CD4-positive, alpha-beta memory T cell (primary cell): ENCODE measurements at places on chromosomes 12 and 14.
A peak's percentile ranks its signal among the peaks of the same experiment; 100 is the strongest.

- DNase-seq = no peak
Observed at GRCh38 chr14:103819503-103820307, 27.7 kb downstream of the PPP1R13B start.

DNA sequence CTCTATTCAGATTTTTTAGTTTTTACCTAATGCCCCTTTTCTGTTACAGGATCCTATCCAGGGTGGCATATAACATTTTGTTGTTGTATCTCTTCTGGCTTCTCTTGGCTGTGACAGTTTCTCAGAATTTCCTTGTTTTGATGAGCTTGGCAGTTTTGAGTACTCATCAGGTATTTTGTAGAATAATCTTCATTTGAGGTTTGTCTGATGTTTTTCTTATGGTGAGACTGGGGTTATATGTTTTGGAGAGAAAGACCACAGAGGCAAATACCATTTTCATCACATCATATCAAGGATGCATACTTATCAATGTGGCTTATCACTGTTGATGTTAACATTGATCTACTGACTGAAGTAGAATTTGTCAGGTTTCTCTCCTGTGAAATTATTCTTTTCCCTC lies 14.0 kb upstream of the LYZ start:
- DNase-seq = peak; percentile 24

DNA sequence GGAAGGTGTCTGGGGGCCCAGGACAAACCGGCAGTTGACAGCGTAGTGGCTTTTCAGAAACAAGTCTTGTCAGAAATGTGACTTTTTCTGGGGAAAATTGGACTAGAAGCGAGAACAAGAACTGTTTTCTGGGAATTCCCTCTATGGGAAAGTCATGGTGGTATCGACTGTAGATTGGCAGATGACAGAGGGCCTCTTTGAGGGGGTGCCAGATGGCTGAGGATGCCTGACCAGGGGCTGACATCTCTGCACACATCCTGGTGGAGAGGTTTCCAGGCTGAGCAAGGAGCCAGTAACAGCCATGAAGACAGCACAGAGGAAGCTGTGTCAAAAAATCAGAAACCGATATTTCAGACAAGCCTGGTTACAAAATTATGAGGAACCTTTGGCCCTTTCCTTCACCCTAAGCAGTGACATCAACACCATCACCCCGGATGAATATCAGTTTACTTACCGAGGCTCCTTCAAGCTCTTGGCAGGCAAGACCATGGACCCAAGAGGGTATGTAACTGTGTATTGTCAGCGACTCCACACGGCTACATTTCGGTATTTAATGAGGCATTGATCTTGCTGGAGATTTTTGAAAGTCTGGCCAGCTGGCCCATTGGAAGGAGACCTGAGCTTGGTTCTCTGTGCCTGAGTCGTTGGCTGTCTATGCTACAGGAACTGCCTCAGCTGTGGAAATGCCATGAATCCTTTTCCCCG lies 1525.3 kb upstream of the TMEM132C start:
- DNase-seq = no peak

- DNase-seq = no peak
Observed at GRCh38 chr14:101217080-101217463, 313.6 kb upstream of the RTL1 start.

DNA sequence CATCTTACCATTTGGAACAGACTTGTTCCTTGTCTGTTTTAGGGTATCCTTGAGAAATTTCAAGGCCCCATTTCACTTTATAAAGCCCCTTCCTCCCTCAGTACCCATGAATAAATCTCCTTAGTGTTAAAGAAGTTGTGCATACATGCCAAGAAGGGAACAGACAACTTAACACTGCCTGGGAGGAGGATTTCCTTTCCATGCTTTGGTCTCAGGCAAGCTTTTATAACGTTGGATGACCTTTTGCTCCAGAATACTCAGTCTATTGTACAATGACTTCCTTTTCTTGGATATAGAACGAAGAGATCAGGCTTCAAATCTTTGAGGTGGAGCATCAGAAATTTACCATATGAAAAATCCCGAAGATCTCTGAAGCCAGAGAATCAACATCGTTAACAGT lies 551.4 kb downstream of the PRKD1 start:
- DNase-seq = no peak

GRCh38 chr12:41034686-41035085 lies 153.4 kb upstream of the PDZRN4 start:
- DNase-seq = no peak

GRCh38 chr14:75277008-75277814 lies 1.4 kb upstream of the FOS start:
- peak; percentile 82 for DNase-seq

- no peak for DNase-seq
Observed at GRCh38 chr14:95544588-95544987, 9.7 kb downstream of the GLRX5 start.

DNA sequence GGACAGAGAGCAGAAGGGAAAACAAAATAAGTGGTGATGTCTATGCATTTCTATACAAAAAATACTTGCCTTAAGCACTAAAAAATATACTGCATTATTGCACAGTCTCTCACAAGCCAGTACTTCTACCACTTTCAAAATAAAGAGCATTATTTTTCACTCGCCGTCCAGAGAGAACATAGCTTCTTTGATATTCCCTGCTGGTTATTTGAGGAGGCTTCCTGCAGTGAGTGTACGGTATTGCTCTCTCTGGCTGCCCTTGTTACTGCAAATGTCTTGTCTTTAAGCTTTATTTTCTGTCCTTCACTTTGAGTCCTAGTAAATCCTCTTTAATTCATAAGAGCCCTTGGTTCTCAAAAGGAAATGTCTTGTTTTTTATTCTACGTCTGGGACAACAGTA lies 81.1 kb downstream of the EML1 start:
- no peak for DNase-seq

DNA sequence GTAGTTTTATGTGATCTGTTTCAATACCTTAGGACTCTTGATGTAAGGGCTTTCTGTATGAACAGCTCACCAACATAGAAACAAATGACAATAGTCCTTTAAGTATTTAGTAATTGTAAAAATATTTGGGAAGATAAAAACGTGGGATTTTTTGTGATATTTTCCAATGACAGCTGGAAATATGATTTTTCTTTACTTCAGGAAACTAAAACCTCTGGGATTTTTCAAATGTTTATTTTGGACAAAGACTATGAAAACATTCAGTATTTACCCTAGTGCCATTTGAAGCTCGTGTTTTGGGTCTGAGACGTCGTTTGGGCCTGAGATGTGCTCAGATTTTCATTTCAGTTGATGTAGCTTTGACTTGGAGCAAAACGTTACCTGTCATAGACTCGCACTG lies 240.0 kb downstream of the BMP4 start:
- DNase-seq = no peak

- DNase-seq = peak; percentile 22
Observed at GRCh38 chr12:87848248-87848868, 180.8 kb downstream of the C12orf50 start.

DNA sequence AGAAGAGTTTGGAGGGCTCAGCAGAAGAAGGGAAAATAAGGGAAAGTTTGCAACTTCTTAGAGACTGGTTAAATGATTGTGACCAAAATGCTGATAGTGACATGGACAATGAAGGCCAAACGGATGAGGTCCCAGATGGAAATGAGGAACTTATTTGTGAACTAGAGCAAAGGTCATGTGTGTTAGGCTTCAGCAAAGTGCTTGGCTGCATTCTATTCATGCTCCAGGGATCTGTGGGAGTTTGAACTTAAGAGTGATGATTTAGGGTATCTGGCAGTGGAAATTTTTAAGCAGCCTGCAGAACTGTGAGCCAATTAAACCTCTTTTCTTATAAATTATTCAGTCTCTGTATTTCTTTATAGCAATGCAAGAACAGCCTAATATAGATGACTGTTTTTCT lies 88.9 kb upstream of the ARHGAP5 start:
- DNase-seq = no peak

GRCh38 chr14:63795532-63795931 lies 57.3 kb upstream of the SYNE2 start:
- DNase-seq = no peak

- no peak for DNase-seq
Observed at GRCh38 chr14:59543873-59544272, 32.7 kb downstream of the CCDC175 start.

GRCh38 chr12:48221645-48222044 lies 18.6 kb upstream of the OR10AD1 start:
- no peak for DNase-seq

DNA sequence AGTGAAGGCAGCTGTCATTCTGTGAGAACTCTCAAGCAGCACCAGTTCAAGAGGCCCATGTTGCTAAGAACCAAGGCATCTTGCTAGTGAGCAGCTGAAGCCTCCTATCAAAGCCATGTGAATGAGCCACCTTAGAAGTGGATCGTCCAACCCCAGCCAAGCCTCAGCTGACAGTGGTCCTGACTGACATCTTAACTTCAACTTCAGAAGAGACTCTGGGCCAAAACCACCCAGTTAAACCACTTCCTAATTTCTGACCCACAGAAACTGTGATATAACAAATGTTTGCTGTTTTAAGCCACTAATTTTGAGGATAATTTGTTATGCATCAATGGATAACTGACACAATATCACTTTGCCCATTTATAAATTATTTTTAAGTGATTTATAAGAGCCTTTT lies 256.0 kb downstream of the RPAP3 start:
- no peak for DNase-seq

GRCh38 chr14:100212476-100213333 lies 26.2 kb upstream of the YY1 start:
- DNase-seq = no peak

- DNase-seq = no peak
Observed at GRCh38 chr12:68851592-68852306, 43.8 kb downstream of the MDM2 start.

DNA sequence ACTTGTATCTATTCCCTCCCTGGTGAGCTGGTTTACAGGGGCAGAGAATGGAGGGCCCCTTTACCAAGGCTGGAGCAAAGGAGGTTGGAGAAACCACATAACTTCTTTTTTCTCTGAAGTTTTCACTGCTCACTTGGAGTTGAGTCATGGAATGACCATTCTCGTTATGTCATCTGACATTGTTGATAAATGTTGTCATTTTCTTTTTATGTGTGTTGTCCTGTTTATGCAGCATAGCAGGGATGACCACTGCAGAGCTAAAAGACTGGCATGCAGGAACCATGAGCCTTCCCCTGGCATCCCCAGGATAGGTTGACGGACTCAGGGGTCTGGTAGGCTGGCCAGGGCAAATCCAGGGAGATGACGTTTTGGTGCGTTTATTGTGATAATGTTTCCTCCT lies 256.8 kb upstream of the DDHD1 start:
- DNase-seq = no peak

DNA sequence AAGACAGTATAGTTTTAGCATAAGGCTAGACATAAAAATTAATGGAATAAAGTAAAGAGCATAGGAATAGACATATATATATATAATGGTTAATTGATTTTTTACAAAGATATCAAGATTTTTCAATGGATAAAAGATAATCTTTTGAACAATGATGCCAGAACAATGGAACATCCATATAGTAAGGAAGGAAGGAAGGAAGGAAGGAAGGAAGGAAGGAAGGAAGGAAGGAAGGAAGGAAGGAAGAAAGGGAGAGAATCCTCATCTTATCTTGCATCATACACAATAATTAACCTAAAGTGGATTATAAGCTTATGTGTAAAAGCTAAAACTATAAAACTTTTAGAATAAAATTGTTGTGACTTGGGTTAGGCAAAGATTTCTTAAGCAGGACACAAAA lies 9.8 kb upstream of the NELL2 start:
- DNase-seq = no peak

DNA sequence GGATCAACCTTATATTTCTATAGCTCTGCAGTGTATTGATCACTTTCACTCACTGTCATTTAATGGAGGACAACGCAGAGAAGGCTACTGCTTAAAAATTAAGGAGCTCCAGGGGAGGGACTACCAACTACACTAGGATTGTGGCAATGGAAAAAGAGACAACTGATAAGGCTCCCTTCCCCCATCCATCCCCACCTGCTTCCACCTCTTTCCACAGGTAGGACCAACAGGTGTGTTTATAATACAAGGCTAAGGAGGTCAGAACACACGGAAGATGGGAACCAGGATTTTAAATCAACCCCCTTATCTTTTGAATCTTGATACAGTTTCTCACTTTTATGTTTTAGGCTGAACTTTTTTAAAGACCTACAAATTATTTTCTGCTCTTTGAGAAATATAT lies 90.8 kb downstream of the STAB2 start:
- DNase-seq = no peak

DNA sequence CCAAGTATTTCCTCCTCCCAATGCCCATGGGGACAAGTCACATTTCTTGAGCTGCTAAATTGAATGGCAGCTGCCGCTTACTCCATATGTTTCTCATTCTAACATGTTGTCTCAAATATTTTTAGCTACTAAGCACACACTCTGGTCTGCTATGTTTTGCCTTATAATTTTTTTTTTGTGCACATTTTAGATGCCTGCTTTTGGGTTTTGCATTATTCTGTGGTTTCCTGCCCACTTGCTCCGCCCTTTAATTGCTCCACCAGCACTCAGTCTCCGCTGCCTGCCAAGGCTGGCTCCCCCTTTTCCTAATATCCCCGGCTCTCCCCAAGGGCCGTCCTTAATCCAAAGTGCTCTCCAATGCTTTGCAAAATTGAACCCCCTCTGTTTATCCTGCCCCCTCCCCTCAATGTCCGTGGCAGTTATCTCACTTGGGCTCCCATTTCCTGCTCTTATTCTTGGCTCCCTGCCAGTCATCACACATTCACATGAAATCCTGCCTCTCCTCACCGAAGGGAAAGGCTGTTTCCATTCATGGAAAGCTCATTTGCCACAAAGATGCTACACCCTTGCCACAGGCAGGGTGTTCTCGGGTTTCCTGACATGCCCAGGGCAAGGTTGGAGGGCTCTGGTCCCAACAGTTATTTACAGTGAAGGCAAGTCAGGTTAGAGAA lies 79.4 kb downstream of the C12orf75 start:
- DNase-seq = no peak

GRCh38 chr12:34333337-34333736 lies 311.0 kb downstream of the ALG10 start:
- no peak for DNase-seq

DNA sequence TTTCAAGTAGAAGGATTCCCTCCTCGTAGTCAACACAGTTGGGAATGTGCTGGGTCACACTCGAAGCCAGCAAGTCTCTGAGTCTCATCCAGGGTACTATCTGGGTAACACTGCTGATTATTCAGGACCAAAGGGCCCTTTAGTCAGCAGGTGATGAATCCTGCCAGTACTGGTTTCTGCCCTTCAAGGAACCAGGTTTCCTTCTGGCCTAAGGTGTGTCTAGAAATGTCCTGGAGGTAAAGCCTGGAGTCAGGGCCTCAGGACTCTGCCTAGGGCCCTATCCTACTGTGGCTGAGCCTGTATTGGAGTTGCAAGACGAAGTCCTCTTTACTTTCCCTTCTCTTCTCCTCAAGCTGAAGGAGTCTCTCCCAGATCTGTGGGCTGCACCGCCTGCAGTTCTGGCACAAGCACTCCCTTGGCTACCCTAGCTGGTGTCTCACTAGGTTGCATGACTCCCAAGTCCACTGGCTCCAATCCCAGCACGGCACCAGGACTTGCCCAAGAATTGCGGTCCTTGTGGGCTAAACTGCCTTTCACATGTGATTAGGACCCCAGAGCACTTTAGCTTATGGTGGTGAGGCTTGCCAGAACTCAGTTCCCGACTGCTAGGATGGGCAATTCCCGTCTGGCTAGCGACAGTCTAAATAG lies 193.7 kb upstream of the PDE3A start:
- no peak for DNase-seq
